Left lung (tissue), 14 donors: ENCODE measurements at places on chromosomes 6 and 20. TPM values are rescaled to one million over a fixed set of nuclear protein-coding genes. Genes with fewer than 3 reads are reported as not detected.

DNA sequence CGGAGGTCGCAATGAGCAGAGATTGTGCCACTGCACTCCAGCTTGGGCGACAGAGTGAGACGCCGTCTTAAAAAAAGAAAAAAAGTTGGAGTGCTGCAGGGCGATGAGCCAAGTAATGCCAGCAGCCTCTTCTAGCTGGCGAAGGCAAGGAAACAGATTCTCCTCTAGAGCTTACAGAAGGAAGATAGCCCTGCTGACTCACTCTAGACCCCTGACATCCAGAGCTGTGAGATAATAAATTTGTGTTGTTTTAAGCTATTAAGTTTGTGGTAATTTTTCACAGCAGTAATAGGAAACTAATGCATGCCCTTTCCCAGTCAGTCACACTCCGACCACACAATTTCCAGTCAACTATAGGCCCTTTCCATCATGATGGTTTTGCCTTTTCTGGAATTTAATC is 16.4 kb downstream of the PRSS16 start:
- H3K36me3 ChIP-seq = no peaks in the 10 kb centered on the region
- DNase-seq = no peak
- no peak overlapping the region for H3K27ac ChIP-seq
- peaks cover 56% of the 10 kb centered on the region for H3K27me3 ChIP-seq

CYB5R4 gene
- total RNA-seq = 44.3 TPM

BPIFA1 gene
- not detected for total RNA-seq

LPA gene
- not detected for total RNA-seq

- DNase-seq = no peak
- peaks cover 8% of the 10 kb centered on the region for H3K36me3 ChIP-seq
- H3K27ac ChIP-seq = peak overlapping the region; percentile 93
- H3K4me3 ChIP-seq = peak overlapping the region; percentile 96
- peaks cover 35% of the 10 kb centered on the region for H3K4me1 ChIP-seq
- H3K27me3 ChIP-seq = no peaks in the 10 kb centered on the region
These were observed 518 bp downstream of the PEX6 start for GRCh38 chr6:42978487-42978838.

- no peaks in the 10 kb centered on the region for H3K4me1 ChIP-seq
- H3K27ac ChIP-seq = no peak overlapping the region
- no peak for DNase-seq
- no peaks in the 10 kb centered on the region for H3K27me3 ChIP-seq
- no peaks in the 10 kb centered on the region for H3K36me3 ChIP-seq
- H3K4me3 ChIP-seq = no peak overlapping the region
These were observed 520.0 kb upstream of the HS3ST5 start for GRCh38 chr6:114862819-114863218.

CALHM6 gene
- total RNA-seq = 2.1 TPM

GRCh38 chr6:163438298-163438939 is 23.9 kb downstream of the QKI start:
- DNase-seq = no peak
- H3K4me3 ChIP-seq = no peak overlapping the region
- H3K4me1 ChIP-seq = peaks cover 85% of the 10 kb centered on the region
- H3K27me3 ChIP-seq = no peaks in the 10 kb centered on the region
- no peak overlapping the region for H3K27ac ChIP-seq

GRCh38 chr6:37209461-37210205 is 39.7 kb downstream of the PIM1 start:
- H3K4me1 ChIP-seq = no peaks in the 10 kb centered on the region
- no peak overlapping the region for H3K4me3 ChIP-seq
- no peak for DNase-seq
- no peaks in the 10 kb centered on the region for H3K27me3 ChIP-seq

DNA sequence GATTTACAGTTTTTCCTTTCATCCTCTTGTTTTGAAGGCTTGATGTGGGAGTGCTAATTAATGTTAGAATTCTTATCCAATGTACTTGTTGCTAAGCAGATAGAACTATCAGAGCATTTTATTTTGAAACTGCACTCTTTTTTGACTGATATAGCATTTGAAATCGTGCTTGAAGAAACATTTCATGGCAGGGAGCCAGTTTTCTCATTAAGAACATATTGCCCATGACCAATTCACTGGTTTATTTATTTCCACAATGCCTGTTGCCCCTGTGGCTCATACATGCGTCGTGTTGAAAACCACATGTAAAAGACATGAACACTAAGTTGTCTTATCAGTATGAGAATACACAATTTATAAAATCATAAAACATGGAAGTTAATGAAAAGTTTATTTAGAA is 479.7 kb upstream of the FLRT3 start:
- H3K27ac ChIP-seq = no peak overlapping the region
- no peak for DNase-seq
- no peak overlapping the region for H3K4me3 ChIP-seq
- no peaks in the 10 kb centered on the region for H3K36me3 ChIP-seq

NELFE gene
- total RNA-seq = 42.9 TPM

GRCh38 chr6:157239671-157240058 is 83.7 kb downstream of the TMEM242 start:
- H3K27ac ChIP-seq = no peak overlapping the region

GRCh38 chr6:52718550-52718949 is 44.7 kb downstream of the GSTA2 start:
- H3K36me3 ChIP-seq = no peaks in the 10 kb centered on the region
- no peak overlapping the region for H3K4me3 ChIP-seq
- no peak for DNase-seq
- no peaks in the 10 kb centered on the region for H3K4me1 ChIP-seq

DNA sequence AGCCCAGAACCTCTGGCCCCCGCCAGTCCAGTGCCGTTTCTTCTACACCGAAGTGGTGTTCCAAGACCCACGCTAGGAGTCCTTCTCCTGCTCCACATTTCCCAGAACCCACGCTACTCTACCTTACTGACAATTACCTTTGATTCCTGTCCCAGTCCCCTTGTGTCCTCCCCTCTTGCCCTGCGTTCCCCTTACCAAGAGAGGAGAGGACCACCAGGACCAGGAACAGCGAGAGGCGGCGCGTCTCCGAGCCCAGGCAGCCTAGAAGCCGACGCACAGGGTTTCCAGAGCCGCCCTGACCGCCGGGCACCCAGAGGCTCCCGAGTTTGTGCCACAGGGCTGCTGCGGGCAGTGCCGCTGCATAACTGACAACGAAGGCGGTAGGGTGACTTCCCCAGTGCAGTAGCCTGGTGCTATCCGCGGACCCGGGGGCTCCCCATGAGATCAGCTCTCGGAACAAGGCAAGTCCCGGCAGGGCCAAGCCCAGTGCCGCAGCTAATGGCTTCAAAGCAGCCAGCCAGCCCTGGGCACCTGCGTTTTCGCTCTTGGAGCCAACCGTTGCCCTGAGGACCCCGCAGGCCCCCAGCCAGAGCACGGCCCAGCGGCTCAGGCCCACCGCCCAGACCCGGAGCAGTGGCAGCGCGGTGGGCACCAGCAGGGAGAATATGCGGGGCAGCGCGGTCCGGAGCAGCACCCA is 512 bp downstream of the TAP1 start:
- peak overlapping the region; percentile 98 for H3K27ac ChIP-seq
- DNase-seq = peak; percentile 87
- H3K36me3 ChIP-seq = peaks cover 2% of the 10 kb centered on the region
- H3K4me3 ChIP-seq = peak overlapping the region; percentile 94
- H3K27me3 ChIP-seq = no peaks in the 10 kb centered on the region
- H3K4me1 ChIP-seq = peaks cover 11% of the 10 kb centered on the region

GRCh38 chr20:37387519-37388269 is 41.8 kb downstream of the SRC start:
- peaks cover 2% of the 10 kb centered on the region for H3K4me1 ChIP-seq
- H3K4me3 ChIP-seq = no peak overlapping the region
- no peak overlapping the region for H3K27ac ChIP-seq
- DNase-seq = no peak

DNA sequence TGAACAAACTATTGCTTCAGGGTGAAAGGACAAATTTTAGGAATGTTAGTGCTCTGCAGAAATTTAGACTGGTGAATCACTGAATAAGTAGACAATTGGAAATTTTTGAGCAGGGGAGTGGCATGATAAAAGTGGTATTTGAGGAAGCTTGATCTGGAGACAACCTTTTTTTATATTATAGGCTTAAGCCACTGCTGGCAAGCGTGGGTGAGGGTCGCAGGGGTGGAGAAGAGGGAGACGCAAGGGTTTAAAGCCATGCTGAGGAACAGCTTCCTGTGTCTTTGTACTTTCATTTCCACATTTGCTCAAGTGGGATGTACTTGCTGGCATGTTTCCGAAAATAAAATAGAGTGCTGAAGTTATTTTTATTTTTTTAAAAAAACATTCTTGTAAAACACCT is 23.7 kb downstream of the NCOA7 start:
- no peak for DNase-seq
- H3K27ac ChIP-seq = peak overlapping the region; percentile 9
- H3K4me1 ChIP-seq = peaks cover 42% of the 10 kb centered on the region
- H3K36me3 ChIP-seq = peaks cover 4% of the 10 kb centered on the region
- H3K4me3 ChIP-seq = no peak overlapping the region
